ENCODE measurements at places on chromosomes 16 and 17.

DNA sequence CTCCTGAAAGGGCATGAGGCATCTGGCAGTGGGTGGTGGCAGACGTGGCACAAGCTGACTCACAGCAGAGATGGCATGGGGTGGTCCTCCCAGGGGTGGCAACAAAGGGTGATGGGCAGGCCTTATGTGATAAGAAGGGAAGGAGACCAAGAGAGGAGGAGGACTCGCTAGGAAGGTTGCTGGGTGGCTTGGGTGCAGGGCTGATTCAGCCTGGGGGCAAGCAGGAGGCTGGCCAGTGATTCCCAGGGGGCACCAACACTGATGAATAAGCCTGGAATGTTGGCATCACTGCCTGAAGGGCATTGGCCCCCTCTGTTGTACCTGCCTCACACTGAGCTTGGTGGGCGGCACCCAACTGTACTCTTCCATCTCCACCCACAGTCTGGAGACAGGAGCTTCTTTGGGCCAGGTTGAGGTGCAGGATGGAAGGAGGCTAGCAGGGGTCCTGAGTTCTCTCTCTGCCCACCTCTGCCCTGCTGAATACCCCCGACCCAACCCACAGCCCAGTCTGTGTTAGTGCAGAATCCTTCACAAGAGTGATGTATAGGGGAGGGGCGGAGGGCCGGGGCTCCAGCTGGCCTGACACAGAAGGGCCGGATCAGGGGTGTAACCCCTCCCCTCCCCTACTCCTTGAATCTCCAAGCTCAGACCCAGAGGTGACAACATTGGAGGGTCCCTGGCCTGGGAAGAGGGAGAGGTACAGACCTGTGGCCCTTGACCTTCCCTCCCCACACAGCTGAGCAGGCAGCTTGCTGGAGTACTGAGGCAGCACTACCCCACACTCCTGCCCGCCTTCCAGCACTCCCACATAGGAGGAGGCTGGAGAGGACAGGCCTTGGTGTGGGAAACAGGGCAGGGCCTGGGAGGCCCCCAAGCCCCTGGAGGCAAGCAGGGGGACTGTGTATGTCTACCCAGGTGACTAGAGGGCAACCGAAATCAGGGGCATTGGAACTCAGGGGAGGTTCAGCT is 2.6 kb downstream of the STAC2 start:
- DNase-seq, result no peak

DNA sequence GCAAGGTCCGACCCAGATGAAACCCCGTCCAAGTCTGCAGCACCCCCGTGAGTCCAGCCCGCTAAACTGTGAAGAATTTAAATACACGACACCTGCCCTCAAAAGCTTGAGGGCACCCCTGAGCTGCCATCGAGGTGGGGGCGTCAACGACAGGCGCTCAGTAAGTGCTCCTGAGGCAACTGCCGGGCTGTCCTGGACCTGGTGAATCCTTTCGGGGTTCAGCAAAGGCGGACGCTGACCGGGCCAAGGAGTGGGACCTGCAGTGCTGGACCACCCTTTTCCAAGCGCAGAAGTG is 512 bp upstream of the ENDOV start:
- peak; percentile 29 for DNase-seq

DNA sequence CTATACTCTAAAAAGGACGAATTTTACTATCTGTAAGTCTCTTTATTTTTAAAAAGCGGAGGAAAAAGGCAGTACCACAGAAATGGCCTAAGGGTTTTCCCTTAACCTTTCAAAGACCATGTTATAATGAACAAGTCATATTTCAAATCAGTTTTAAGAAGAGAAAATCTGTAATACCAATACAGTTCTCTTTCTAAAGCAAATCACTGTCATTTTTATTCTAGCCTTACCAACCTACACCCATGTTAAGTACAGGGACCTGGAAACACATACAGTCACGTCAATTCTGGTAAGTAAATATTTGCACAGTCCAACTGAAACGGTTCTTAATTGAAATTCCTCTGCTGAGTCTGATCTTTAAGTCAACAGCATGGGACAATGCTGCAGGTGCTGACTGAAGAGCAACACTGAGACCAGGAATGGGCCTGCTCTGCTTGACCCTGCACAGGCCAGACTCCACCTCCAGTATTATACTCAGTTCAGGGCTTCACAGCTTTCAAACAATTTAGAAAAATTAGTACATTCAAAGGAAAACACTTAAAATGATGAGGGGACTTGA is 20.2 kb downstream of the MBTPS1 start:
- no peak for DNase-seq

- DNase-seq, result no peak
Observed at GRCh38 chr17:79126139-79126538, 51.5 kb downstream of the ENGASE start.

DNA sequence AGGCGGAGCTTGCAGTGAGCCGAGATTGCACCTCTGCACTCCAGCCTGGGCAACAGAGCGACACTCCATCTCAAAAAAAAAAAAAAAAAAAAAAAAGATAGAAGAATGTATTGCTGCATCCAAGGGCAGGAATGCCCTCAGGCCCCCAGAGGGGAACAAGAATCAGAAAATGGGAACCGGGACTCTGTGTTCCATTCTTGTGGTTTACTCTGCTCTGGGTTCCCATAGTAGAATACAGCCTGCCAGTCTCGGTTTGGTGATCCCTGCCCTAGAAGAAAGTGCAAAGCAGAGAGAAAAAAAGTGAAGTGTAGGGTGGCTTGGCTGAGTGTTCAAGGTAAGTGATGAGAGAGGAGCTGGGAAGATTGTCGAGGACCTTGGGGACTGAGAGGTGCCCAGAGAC is 27.4 kb upstream of the KDM6B start:
- DNase-seq, result no peak

DNA sequence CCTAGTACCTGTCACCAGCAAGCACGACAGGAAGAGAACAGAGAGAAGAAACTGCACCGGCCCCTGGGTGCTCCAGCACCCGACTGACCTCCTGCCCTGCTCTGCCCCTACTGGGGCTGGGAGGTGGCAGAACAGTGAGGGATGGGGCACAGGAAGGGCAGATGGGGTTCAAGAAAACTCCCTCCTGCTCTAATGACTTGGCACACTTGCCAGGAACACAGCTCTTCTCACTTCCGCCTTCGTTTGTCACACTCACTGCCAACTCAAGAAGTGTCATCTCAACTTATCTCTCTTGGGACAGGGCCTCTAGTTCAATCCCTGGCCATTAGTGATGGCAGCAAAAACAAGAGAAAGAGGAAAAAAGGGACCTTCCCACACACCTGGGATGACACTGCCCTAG is 42.7 kb upstream of the ICAM2 start:
- no peak for DNase-seq

GRCh38 chr16:11050944-11051343 is 106.6 kb downstream of the CLEC16A start:
- DNase-seq, result peak; percentile 65

GRCh38 chr17:79699386-79700036 is 31.2 kb upstream of the ENPP7 start:
- no peak for DNase-seq

DNA sequence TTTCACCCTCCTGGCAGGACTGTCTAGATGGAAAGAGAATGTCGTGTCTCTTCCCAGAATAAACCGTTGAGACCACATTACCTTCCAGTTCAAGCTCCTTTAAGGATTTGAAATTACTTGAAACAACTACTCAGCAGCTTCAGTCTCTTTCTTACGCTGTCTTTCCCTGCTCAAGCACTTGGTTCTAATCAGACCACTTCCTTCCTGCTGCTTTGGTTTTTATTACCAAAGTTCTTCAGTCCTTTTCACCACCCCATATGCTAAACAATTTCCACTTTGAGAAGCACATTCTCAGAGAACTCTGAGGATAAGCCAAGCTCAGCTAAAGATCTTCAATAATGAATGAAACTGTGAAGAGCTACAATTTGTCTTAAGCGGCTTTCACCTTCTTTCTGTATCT is 105.4 kb downstream of the STX8 start:
- peak; percentile 65 for DNase-seq

GRCh38 chr16:69326172-69326873 is 4.1 kb downstream of the PDF start:
- no peak for DNase-seq

DNA sequence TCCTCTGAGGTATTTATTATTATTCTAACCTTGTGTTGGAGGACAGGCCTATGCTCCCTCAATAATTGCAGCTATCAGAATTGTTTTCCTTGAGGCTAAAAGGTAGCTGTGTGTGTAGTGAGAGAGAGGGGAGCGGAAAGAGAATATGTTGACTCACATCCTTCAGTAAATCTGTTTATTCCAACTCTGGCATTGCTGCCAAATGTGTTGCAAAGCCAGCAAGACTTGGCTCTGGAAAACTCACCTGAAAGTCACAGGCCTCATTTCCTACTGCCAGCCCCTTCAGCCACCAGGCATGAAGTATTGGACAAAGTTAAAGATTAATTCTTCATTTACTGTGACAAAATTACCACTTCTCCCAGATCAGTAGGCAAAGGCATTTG is 9.6 kb downstream of the CA10 start:
- DNase-seq, result no peak

DNA sequence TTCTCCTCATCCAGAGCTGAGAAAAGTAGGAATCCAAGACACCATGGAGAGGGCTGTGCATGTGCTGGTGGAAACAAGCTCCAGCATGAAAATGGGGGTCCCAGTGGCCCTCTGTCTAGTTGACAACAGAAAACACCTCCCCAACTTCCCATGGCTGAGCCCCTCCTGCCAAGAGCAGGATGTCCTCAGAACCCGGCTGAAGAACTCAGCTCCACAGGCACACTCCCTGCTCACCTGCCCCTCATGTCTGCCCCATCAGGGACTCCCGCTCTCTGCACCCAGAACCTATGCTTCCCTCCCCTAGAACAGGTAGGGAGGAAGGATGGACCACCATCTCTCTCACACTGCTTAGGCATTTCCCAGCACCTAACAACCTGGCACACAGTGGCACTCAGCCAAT is 167.2 kb downstream of the C16orf78 start:
- no peak for DNase-seq

DNA sequence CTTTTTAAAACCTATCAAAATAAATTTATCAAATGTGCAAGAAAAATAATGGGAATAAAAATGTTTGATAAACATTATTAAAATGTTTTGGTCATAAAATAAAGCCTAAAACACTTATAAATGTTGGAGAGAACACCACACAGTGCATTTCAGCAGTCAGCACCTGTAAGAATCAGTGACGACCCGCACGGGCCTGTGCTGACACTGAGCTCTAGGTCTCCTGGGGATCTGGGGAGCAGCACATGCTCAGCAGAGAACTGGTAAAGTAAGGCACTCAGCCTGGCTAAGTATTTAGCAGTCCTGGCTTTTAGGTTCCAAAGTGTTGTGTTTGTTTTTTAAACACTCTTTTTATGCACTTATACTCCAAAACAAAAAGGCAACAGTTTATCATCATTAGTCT is 46.9 kb downstream of the HELZ start:
- no peak for DNase-seq

- DNase-seq, result no peak
Observed at GRCh38 chr17:63173450-63173849, 207.4 kb downstream of the TANC2 start.

DNA sequence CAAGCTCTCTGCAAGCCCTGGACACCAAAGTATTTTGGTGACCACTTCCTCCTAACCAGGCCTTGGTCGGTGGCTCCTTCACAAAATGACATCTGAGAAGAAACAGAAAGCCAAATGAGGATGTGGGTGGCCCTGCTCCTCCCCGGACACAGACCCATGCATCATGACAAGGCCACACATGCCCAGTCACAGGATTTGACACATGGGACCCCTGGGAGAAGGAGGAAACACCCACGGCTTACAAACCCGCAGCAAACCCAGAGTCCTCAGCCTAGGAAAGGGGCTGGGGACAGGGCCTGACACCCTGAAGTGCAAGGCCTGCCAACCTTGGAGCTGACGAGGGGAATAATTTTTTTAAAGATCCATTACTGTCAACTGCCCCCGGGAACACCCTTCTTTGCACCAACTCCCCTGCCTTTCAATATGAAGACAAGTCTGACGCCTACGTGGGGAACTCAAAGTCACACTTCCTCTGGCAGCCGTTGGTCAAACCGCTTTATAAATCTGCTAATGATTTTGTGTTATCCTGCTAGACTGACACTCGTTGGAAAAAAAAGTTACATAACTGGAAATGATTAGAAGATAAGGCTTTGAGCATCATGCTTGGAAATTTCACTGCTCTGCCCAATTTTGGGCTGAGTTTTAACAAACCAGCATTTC is 41.3 kb downstream of the GAS7 start:
- DNase-seq, result peak; percentile 86

DNA sequence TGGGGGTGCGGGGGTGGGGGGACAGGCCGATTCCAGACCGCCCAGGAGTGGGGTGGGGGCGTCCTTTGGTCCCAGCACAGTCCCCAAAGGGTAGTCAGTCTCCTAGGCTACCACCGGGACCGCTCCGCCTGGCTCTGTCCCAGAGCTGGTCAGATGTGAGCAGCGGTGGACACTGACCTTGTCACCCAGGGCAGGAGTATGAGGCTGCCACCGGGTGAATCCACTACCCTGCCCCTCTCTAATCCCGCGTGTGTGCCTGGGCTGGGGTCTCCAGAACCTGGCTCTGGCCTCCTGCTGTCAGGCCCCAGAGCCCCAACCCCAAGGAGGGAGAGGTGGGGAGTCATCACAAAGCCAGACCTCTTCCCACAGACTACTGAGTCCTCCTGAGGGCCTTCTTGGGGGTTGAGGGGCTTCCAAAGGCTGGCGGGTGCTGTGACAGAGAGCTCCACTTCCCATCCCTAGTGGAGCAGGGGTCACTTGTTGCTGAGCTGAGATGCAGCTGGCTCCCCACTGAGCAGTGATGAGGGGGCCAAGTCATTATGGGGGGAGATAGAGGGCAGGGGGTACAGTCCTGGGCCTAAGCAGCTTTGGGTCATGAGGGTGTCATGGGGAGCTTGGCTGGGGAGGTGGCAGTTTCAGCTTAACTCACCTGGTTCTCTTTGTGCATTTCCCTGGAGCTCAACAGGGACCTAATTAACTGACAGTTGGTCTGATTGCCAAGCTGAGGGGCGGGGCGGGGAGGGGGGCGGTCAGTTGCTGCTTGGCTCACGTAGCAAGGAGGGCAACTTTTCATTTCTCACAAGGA is 1.2 kb downstream of the PPP1R1B start:
- DNase-seq, result no peak

- DNase-seq, result no peak
Observed at GRCh38 chr16:4175849-4176248, 59.6 kb upstream of the ADCY9 start.

DNA sequence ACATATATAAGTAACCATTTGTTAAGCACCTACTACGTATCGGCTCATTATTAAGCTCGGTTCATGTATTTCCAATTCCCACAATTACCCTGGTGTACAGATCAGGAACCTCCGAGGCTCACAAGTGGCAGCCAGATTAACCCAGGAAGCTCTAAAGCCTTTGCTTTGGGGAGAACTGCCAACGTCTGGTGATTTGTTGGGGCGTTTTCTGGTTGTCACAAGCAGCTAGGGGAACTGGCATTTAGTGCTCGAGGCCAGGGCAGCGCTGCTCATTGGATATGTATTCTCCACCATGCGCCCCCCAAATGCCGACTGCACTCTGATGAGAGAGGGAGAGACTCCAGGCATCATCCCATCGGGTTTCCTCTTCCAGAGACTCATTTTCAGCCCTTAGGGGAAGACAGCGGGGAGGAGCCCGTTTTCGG is 541 bp downstream of the ZNF18 start:
- peak; percentile 91 for DNase-seq

GRCh38 chr17:66476014-66476413 is 173.6 kb downstream of the PRKCA start:
- DNase-seq, result no peak

Measured in hematopoietic multipotent progenitor cell treated with erythropoietin and hydrocortisone succinate and interleukin-3 and kit ligand, for 4 days (in vitro differentiated cells).